CD8-positive, alpha-beta memory T cell (primary cell): ENCODE measurements at places on chromosomes 11 and 22. TPM values are rescaled to one million over a fixed set of nuclear protein-coding genes. Genes with fewer than 3 reads are reported as not detected.

GRCh38 chr11:45113807-45114206 lies 32.6 kb upstream of the PRDM11 start:
- DNase-seq = no peak

- peak; percentile 76 for DNase-seq
Observed at GRCh38 chr11:67240576-67241389, 25.5 kb upstream of the GRK2 start.

DNA sequence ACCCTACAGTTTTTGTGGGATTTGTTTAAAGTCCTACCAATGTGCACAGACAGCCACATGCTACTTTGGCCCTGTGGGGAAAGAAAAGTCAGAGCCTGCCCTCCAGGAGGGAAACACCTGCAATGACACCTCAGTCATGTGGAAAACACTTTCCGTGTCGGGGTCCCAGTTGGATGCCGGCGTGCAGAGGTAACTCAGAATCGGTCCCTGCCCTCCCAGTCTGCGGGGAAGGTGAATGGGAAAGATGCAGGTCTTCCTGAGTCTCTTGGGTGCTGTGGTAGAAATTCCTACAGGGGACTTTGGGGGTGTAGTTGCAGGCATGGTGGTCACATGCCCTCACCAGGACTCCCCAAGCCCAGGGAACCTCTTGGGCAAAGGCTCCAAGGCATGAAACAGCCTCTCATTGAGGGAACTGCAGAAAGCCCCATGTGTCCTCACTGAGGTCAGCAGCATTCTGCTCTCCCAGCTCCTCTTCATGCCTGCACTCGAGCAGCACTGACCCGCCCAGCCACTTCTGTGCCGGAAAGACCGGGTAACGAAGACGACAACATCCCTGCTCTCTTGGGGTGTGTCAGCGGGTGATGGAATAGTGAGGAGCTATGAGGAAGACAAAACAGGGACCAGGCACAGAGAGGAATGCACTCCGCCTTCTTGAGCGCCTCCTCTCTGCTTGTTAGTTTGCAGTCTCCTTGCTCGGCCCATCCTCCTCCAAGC lies 4.7 kb downstream of the RIBC2 start:
- no peak for DNase-seq

- no peak for DNase-seq
Observed at GRCh38 chr11:58497951-58498350, 10.0 kb downstream of the OR5B21 start.

GRCh38 chr11:130787092-130787616 lies 129.1 kb downstream of the SNX19 start:
- DNase-seq = no peak

- no peak for DNase-seq
Observed at GRCh38 chr11:113288286-113288863, 26.0 kb upstream of the TTC12 start.

DNA sequence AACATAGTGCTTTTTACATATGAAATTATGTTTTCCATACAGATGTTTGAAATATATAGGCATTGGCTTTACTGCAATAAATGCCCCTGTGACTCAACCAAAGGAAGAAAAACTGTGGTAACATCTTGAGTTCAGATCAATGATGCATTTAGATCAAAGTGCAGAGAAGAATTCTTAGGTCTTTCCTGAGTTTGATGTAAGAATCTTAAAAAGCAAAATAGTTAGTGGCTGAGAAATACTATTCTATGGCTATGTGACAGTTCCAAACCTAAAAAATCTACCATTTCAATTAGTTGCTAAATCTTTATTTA lies 93.7 kb downstream of the SOX6 start:
- no peak for DNase-seq

GRCh38 chr11:770642-771616 lies 6.4 kb downstream of the GATD1 start:
- no peak for DNase-seq

DNA sequence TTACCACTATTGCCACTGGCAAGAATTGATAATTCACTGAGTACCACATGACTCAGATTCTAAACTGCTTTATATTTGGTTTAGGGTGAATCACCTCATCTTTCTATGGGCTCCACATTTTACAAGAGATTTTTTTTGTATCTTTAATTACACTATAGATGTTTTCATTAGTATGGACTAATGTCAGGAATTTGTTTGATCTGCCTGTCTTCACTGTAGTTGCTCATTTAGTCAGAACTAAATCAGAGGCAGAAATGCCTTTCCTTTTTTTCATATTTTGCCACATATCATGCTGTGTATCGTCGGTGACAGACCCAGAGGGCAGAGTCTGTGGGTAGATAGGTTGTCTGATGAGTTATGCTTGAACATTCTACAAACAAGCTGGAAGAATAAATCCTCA lies 524.1 kb downstream of the METTL15 start:
- no peak for DNase-seq

- no peak for DNase-seq
Observed at GRCh38 chr11:88359541-88359940, 22.0 kb upstream of the CTSC start.

DNA sequence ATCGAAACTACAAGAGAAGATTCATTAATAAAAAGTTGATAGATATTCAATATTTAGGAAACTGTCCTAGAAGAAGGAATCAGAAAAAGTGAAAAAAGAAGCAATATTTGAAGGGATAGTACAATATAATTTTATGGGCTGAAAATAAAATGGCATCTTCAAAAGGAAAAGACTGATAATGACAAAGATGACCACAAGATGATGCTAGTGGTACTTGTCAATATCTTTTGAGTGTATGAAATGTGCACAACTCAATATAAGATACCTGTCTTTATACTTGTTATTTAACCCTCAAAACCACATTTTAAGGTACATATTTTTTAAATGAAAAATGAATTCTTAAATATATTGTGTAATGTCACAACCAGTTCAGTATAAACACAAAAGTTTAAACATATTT lies 1059.6 kb upstream of the RAG2 start:
- DNase-seq = no peak

- no peak for DNase-seq
Observed at GRCh38 chr22:27452245-27452644, 349.3 kb downstream of the MN1 start.

DNA sequence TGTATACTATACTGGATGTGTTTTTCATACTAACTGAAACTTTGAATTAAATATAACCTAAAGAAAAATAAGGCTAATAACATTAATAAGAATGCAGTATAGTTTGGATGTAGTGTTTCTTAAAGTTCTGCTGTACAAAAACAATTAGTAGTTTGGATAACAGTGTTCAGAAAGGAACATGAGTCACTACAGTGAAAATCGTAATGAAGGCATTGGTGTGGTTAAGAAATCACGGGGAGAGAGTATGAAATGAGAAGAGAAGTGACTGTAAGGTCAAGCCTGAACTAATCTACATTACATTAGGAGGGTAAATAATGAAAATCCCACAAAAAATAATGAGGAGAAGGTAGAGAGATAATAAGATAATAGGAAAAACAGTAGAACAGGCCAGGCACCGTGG lies 726.6 kb upstream of the ARHGAP42 start:
- no peak for DNase-seq

Gene FGF3
- polyA plus RNA-seq = not detected
